Right lung (tissue), 10 donors: ENCODE measurements at places on chromosomes 5 and 9. TPM values are rescaled to one million over a fixed set of nuclear protein-coding genes. Genes with fewer than 3 reads are reported as not detected.

The SPACA9 gene
- polyA plus RNA-seq, result 10.4 TPM

The CD14 gene
- 16.8 TPM for polyA plus RNA-seq

The IFNB1 gene
- not detected for polyA plus RNA-seq

The PPP3R2 gene
- not detected for polyA plus RNA-seq

The ELL2 gene
- 21.4 TPM for polyA plus RNA-seq

The PARP8 gene
- 25.8 TPM for polyA plus RNA-seq

The EIF4E1B gene
- 0.05 TPM for polyA plus RNA-seq

The PLCXD3 gene
- 0.25 TPM for polyA plus RNA-seq

The PCA3 gene
- polyA plus RNA-seq, result 0.29 TPM

The GABRB2 gene
- 2.9 TPM for polyA plus RNA-seq

The KCNV2 gene
- 0.10 TPM for polyA plus RNA-seq

The CDC20B gene
- 6.4 TPM for polyA plus RNA-seq

The SOHLH1 gene
- polyA plus RNA-seq, result not detected

The ADAMTS12 gene
- polyA plus RNA-seq, result 46.3 TPM

The PCDHB14 gene
- 9.8 TPM for polyA plus RNA-seq

The HTR1A gene
- polyA plus RNA-seq, result not detected

The CACNA1B gene
- 0.55 TPM for polyA plus RNA-seq

The C9orf40 gene
- polyA plus RNA-seq, result 6.3 TPM

The RORB gene
- polyA plus RNA-seq, result 0.06 TPM

The GPR151 gene
- not detected for polyA plus RNA-seq

The IFNA6 gene
- not detected for polyA plus RNA-seq

The SPAAR gene
- 3.2 TPM for polyA plus RNA-seq

The LMX1B gene
- polyA plus RNA-seq, result 0.10 TPM

The TOPORS gene
- 29.2 TPM for polyA plus RNA-seq

The PCDHGA9 gene
- polyA plus RNA-seq, result 8.3 TPM

The LCN9 gene
- not detected for polyA plus RNA-seq

The FGF18 gene
- 4.6 TPM for polyA plus RNA-seq

The MARVELD2 gene
- 24.2 TPM for polyA plus RNA-seq

The FYB1 gene
- polyA plus RNA-seq, result 3.9 TPM
